ENCODE measurements at places on chromosomes 16 and 17. TPM values are rescaled to one million over a fixed set of nuclear protein-coding genes. Genes with fewer than 3 reads are reported as not detected.
A peak's percentile ranks its signal among the peaks of the same experiment; 100 is the strongest.

Gene KRT24
- total RNA-seq, result not detected

Gene RNF157
- total RNA-seq, result 47.5 TPM

Gene LMF1
- total RNA-seq, result 87.5 TPM

Gene PRSS33
- total RNA-seq, result not detected

DNA sequence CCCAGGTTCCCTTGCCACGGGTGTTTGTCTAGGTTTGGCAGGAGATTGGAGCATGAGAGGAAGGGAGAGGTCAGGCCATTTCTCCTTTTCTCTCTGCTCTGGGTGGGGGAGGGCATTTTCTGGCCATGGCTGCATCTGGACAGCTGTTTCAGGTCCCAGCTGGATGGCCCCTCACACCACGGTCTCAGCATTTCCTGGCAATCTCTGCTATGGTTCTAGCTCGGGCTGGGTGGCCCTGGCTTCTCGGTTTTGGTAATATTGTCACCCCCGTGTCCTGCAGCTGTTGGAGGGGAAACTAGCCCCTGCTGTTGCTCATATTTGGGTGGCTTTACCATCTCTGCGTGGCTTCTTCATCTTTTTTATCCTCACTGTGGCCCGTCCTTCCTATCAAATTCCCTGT lies 11.5 kb upstream of the NLRP1 start:
- no peak overlapping the region for H3K27ac ChIP-seq
- peaks cover 5% of the 10 kb centered on the region for H3K27me3 ChIP-seq
- no peak overlapping the region for H3K4me3 ChIP-seq
- no peaks in the 10 kb centered on the region for H3K4me1 ChIP-seq
- DNase-seq, result no peak

DNA sequence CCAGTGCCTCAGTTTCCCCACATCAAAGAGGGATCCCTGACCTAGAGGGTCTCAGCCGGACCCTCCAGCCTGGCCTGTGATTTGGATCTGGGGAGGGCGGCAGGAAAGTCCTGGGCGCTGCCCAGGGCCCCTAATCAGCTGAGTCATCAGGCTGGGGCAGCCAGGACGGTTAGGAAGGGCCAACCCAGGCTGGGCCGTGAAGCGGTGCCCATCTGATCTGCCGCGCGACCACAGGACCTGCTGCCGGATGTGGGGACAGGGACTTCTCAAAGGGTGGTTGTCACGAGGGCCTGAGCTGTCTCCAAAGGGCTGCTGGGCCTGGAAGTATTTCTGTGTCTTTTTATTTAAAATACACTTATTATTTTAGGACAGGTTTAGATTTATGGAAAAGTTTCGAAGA lies 4.4 kb downstream of the TPSAB1 start:
- no peaks in the 10 kb centered on the region for H3K27me3 ChIP-seq
- no peak overlapping the region for H3K27ac ChIP-seq
- no peaks in the 10 kb centered on the region for H3K4me1 ChIP-seq
- DNase-seq, result no peak

DNA sequence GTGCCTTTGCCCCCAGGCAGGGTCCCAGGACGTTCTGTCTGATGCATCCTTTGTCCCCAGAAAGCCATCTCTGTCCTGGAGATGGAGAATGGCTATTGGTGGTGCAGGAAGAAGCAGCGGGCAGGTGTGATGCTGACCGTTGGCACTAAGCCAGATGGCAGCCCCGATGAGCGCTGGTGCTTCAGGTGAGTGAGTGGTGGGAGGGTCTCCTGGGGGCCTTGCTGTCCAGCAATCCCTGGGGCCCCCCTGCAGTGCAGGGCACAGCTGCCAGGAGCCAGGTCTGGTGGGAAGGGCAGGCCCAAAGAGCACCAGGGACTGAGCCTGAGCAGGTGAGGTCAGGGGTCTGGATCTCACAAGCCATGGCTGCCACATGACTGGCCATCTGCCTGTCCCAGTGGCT lies 18.1 kb downstream of the TRPV2 start:
- no peak for DNase-seq
- H3K4me3 ChIP-seq, result no peak overlapping the region
- no peak overlapping the region for H3K27ac ChIP-seq
- no peaks in the 10 kb centered on the region for H3K36me3 ChIP-seq
- no peaks in the 10 kb centered on the region for H3K27me3 ChIP-seq

GRCh38 chr17:42796066-42796758 lies 2.3 kb downstream of the COA3 start:
- no peaks in the 10 kb centered on the region for H3K27me3 ChIP-seq
- H3K36me3 ChIP-seq, result no peaks in the 10 kb centered on the region
- no peaks in the 10 kb centered on the region for H3K4me1 ChIP-seq
- H3K4me3 ChIP-seq, result no peak overlapping the region
- peak overlapping the region; percentile 85 for H3K27ac ChIP-seq
- no peak for DNase-seq

- H3K27me3 ChIP-seq, result no peaks in the 10 kb centered on the region
- no peak overlapping the region for H3K4me3 ChIP-seq
- H3K4me1 ChIP-seq, result no peaks in the 10 kb centered on the region
- no peak for DNase-seq
- no peaks in the 10 kb centered on the region for H3K36me3 ChIP-seq
These were observed 63.0 kb downstream of the RMI2 start for GRCh38 chr16:11408216-11408615.

- H3K36me3 ChIP-seq, result no peaks in the 10 kb centered on the region
- no peak for DNase-seq
- no peaks in the 10 kb centered on the region for H3K4me1 ChIP-seq
- H3K27ac ChIP-seq, result no peak overlapping the region
- H3K27me3 ChIP-seq, result no peaks in the 10 kb centered on the region
These were observed 28.9 kb downstream of the KSR1 start for GRCh38 chr17:27485125-27485524.

GRCh38 chr16:58730724-58731370 lies 3.3 kb downstream of the GOT2 start:
- no peak overlapping the region for H3K27ac ChIP-seq
- no peaks in the 10 kb centered on the region for H3K4me1 ChIP-seq
- DNase-seq, result no peak
- H3K27me3 ChIP-seq, result no peaks in the 10 kb centered on the region
- no peaks in the 10 kb centered on the region for H3K36me3 ChIP-seq
